ENCODE measurements at places on chromosomes 11 and 22.
A peak's percentile ranks its signal among the peaks of the same experiment; 100 is the strongest.

DNA sequence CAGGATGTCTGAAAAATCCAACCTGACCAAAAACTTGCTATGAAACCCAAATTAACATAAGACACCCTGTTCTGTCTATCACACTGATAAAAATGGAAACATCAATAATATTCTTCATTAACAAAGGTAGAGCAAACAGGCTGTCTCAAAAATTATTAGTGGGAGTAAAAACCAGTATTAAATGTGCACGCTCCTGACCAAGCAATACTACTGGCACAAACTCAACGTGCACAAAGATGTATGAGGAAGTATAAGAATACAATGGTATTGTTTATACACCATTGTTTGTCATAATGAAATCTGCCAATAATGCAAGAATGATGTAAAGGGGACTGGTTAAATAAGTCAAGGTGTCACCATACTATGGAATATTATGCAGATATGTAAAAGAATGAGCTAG, 288.5 kb downstream of the MN1 start:
- no peak for DNase-seq

DNA sequence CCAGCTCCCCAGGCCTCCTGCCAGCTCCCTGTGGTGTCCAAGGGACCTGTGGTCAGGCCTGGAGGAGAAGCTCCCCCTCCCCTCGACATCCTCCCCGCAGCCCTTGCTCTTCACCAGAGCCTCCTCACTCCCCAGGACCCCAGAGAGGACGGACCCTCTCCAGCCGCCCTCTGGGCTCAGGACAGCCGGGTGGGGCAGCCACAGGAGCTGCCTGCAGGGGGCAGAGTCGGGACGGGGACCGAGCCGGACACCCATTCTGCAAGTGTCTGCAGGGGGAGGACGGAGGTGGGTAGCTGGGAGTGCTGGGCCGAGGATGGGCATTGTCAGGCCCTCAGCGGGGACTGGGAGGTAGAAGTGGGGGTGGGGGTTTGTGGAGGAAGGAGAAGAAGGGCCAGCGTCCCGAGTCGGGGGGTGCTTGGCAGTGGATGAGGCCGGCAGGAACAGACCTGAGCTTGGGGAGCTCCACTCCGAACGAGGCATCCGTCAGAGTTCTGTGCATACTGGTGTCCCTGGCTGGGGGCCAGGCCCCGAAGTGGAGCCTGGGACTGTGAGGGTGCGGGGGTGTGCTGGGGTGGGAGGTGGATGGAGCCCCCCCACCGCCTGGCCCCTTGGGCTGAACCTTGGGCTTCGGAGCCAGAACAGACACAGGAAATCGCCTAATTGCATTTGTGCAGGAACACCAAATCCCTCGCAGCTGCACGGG, 15.2 kb downstream of the PRR33 start:
- DNase-seq, result peak; percentile 85

- peak; percentile 50 for DNase-seq
Observed at GRCh38 chr22:31958625-31959239, 14.4 kb downstream of the YWHAH start.

- no peak for DNase-seq
Observed at GRCh38 chr11:55732936-55733335, 40.3 kb upstream of the OR5D13 start.

GRCh38 chr11:119750056-119750455, 21.1 kb upstream of the NECTIN1 start:
- DNase-seq, result peak; percentile 63

- no peak for DNase-seq
Observed at GRCh38 chr11:68913188-68913587, 9.5 kb downstream of the IGHMBP2 start.

DNA sequence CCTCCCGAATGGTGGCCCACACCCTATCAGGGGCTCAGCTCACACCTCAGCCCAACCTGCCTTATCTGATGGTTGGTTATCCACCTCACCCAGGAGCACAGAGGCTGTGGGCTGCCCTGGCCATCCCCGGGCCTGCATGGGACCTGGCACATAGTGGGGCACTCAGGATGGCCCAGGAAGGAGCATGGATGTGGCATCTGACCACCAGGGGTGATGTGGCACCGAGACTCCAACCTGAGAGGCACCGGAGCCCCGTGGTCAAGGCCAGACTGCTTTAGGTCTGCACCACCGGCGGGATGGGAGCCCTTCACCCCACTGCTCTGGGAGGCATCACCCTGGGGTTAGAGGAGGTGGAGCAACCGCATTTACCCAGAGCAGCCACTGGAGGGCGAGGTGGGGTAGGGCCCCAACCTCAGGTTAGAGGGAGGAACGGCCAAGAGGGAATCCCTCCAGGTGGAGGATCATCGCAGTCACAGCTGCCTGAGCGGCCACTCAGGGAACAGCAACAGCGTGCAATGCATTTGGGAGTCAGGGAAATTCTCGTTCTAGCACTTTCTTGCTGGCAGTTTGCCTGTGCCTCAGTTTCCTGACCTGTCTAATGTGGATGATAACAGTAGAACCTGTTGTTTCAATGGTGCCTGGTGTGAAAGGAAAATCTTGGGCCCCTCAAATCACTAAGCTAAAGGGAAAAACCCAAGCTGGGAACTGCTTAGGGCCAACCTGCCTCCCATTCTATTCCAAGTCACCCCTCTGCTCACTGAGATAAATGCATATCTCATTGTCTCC, 52.9 kb upstream of the CARS1 start:
- peak; percentile 83 for DNase-seq
